ENCODE measurements at places on chromosomes 11 and 22. TPM values are rescaled to one million over a fixed set of nuclear protein-coding genes. Genes with fewer than 3 reads are reported as not detected.

Gene POLA2
- total RNA-seq: 55.2 TPM

DNA sequence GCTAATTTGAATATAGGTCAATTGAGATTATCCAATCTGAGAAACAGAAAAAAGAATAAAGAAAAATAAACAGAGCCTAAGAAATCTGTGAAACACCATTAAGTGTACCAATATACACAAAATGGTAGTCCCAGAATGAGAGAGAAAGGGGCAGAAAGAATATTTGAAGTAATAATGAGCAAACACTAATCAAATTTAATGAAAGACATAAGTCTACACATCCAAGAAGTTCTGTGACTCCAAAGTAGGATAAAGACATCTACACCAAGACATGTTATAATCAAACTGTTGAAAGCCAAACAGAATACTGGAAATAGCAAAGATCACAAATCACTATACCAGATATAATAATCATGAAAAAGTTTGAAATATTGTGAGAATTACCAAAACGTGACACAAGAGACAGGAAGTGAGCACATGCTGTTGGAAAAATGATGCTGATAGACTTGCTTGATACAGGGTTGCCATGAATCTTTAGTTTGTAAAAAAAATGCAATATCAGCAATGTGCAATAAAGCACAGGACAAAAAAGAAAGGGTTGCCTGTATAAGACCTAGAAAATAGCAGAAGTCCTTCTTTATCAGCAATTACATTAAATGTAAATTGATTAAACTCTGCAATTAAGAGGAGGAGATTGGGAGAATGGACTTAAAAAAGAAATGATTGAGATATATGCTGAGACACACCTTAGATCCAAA, 75.8 kb downstream of the RNF169 start:
- DNase-seq: no peak

GRCh38 chr22:19825904-19826618, 28.6 kb downstream of the GNB1L start:
- no peak for DNase-seq

GRCh38 chr11:112212290-112212689, 13.9 kb upstream of the PTS start:
- no peak for DNase-seq

- no peak for DNase-seq
Observed at GRCh38 chr11:83477772-83478171, 191.6 kb upstream of the CCDC90B start.

GRCh38 chr11:88480223-88480622, 142.7 kb upstream of the CTSC start:
- DNase-seq: no peak

GRCh38 chr11:10351765-10352641, 47.1 kb downstream of the ADM start:
- no peak for DNase-seq

DNA sequence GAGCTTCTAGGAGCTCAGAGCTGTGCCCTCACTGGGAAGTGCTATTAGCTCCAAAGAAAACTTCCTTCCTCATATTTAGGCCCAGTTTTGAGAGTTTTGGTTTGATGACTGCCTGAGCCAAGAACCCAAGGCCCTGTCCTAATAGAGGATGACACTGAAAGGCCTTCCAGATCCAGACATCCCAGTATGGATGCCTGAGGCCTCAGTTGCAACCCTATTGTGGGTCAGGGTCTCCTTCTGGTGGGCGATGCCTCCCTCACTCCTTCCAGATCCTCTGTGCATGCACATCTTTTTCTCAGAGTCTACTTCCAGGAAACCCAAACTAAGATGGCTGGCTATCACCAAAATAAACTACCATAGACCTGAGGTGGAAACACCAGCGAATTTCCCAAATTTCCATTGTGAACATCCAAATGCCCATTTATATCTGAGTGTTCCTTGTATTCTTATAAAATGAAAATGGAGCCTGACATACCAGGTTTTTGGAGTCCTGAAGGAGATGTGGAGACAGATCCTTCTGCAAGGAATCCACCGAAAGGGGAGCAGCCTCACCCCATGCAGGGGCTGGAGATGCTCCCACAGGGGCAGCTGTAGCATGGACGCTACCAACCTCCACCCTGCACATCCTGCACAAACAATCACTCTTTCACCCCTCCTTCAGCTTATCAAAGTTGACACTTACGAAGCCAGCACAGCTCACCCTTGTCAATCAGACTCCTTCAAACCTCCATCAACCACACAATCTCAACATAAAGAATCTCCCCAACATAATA, 61.1 kb downstream of the GGTLC2 start:
- DNase-seq: no peak

GRCh38 chr22:16774911-16775500, 50.2 kb downstream of the XKR3 start:
- DNase-seq: no peak

Measured in activated CD8-positive, alpha-beta T cell treated with anti-CD3 and anti-CD28 coated beads for 36 hours (primary cell).